Ovary (tissue), 10 donors: ENCODE measurements at places on chromosomes 6 and 20. TPM values are rescaled to one million over a fixed set of nuclear protein-coding genes. Genes with fewer than 3 reads are reported as not detected.

GRCh38 chr6:45148711-45149341 lies 179.3 kb upstream of the RUNX2 start:
- no peak for DNase-seq

DNA sequence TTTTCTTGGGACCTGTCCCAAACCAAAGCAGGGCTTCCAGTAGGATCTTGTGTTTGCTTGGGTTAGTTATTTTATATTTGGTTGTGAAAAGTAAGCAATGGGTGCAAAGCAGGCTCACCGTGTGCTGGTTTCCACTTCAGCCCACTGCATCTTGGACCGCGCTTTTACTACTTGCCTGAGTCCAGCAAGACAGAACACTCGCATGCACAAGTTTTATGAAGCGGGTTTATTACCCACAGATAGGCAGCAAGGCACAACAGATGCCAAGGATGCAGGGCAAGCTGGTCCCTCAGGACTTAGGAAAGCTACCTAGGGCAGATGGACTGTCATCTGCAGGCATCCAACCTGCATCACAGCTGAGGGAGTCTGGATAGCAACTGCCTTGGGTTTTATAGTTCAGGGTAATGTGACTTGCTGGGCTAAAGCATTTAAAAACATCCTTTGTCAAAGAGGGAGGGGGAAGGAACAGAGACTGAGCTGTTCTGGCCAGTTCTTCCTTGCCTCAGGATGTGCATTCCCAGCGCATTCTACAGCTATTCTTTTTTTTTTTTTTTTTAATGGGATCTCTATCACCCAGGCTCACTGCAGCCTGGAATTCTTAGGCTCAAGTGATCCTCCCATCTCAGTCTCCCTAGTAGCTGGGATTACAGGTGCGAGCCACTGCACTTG lies 18.5 kb downstream of the CITED2 start:
- DNase-seq: no peak

DNA sequence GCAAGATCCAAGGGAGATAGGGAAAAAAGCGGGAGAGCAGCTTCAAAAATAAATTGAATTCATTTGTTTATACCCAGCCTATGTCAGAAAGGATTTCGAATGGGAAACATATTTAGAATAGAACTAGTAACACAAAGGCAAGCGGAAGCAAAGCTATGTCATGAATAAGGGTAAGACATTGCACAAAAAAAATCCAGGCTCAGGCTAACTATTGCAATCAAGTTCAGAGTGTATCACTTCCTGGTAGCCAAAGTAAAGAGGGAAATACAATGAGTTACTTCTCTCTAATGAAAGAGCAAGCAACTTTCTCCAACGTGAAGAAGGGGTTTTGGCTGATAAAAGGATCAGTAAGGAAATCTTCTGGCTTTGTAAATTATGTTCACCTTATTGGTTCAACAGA lies 212.8 kb downstream of the ZMYND8 start:
- DNase-seq: no peak

DNA sequence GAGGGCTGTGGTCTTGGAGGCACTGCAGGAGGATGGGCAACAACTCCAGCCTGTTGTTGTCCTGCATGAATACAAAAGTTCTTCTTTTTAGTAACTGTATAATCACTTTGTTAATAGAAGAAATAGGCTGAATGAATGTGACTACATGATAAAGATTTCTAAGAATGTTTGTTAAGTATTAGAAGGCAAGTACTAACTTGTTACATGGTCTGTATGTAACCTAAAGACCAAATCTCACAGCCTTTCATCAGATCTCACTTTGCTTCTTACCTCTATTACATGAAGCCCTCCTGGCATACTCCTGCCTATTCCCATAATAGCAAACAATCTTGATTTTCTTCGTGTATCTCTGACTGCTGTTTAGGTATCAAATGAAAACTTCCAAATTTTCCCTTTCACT lies 73.4 kb downstream of the REPS1 start:
- no peak for DNase-seq

The C20orf141 gene
- total RNA-seq: not detected

DNA sequence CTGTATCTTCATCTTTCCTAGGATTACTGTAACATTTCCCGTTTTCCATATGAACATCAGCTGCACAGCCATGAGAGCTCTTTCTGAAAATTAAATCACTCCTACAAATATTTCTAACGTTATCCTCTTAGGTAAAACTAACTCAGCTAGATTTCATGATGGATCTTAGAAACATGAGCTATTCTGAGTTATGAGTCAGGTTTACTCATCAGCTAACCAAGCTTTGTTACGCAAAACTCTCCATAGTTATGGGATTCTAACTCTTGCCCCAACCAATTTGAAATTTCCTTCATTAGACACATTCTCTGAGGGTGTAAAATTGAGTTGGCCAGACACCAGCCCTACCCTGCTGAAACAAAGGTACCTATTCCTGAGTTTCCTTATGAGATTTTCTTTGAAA lies 14.0 kb downstream of the DEFB110 start:
- no peak for DNase-seq

DNA sequence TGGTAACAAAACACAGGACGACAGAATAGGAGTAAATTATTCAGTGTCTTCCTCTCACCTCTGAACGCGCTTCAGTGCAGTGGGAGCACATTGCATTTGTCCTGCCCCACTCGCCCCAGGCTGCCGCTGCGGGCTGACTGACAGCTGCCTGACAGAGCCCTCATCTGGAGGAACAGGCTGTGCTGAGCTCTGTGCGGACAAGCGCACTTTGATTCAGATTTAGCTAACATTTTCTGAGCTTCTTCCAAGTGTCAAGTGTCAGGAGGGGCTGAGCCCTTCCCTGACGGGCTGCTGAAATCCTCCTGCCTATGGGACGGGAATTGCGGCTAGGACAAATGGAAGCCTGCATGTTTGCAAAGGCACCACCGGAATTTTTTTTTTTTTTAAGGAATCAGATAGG lies 383.0 kb upstream of the CDH4 start:
- no peak for DNase-seq

DNA sequence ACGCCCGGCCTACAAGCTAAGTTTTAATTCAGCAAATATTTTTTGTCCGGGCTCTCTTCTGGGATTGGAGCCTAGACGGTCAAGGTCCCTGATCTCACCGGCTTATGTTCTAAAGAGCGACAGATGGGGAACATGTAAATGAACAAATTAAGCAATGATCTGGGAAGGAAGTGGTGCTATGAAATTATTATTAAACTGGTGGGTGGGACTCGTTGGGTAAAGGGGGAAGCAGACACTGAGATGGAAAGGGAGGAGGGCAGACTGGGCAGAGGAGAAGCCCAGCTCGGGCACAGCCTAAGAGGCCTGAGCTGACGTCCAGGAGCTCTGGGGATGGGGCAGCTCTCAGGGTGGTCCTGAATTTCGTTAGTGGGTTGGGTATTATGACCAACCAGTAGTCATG lies 81.8 kb upstream of the AGPAT4 start:
- DNase-seq: no peak

DNA sequence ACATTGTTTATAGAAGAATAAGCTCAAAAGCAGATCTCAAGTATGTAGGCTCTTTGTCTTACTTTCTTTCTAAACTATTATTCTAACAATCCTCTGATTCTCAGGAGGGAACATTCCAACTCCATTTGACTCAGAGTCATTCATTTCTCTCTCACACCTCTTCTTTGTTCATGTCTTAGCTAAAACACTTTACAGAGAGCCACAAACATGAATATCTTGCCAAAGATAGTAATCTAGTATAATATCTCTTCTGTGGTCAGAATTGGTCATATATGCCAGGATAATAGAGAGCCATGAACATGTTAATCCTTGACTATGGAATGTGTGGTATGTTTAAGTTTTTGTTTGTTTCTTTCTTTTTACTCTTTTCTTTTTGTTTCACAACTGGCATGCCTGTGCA lies 456.0 kb upstream of the PTCHD4 start:
- no peak for DNase-seq

- no peak for DNase-seq
These were observed 25.1 kb downstream of the SERPINB9 start for GRCh38 chr6:2877960-2878359.

DNA sequence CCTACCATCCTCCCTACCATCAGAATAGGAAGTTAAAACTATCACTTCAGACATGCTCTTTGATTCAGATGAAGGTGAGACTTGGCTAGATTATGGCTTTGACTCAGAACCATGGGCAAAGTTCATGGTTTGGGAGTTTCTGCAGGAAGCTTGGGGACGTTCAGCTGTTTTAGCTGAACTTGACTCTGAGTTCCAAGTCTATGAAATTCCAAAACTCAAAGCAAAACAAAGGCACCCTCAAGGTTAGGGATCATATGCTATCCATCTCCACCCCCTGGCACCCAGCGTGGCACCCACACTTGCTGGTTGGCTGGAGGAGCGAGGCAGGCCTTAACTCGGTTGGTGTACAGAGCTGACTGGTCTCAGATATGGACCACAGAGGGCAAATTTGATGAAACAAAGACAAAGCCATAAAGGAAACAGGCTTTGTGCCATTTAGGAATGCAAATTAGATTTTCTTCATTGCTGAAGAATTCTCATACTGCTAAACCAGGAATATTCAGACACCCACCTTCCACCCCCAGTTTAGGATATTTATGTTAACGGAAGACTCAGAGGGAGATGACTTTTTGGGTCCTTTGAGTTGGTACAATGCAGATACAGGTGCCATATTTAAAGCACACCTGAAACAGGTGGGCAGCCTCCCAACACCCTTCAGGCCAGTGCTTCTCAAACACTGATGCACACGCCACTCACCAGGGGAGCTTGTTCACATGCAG lies 88.4 kb upstream of the SLC22A16 start:
- no peak for DNase-seq

DNA sequence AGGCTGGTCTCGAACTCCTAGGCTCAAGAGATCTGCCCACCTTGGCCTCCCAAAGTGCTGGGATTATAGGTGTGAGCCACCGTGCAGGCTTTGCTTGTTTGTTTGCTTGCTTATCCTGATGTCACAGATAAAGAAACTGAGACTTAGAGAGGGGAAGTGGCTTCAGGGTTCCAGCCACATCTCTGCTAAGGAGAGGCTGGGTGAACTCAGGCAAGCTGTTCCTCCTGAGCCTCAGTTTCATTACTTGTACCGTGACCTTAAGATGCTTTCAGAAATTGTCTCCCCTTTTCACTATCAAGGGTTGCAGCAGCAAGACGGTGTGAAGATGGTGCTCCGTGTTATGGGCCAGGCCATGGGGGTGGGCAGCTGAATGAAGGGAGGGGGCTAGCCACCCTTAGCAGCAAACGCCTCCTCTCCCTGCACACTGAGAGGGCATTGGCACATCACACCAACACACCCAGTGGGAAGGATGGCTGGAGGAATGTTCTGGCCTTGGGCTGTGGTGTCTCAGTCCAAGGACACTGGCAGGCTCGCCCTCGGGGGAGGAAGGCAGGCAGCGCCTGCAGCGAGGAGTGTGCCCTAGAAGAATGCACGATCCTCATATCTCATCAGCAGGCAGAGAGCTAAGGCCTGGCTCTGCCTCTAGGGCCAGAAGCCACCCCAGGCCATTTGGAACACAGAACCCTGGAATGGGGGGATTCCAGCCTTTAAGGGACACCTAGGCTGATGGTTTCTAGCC lies 48.2 kb upstream of the TLDC2 start:
- DNase-seq: peak; percentile 69

The SYNJ2 gene
- total RNA-seq: 8.5 TPM

The HNF4A gene
- 0.43 TPM for total RNA-seq

DNA sequence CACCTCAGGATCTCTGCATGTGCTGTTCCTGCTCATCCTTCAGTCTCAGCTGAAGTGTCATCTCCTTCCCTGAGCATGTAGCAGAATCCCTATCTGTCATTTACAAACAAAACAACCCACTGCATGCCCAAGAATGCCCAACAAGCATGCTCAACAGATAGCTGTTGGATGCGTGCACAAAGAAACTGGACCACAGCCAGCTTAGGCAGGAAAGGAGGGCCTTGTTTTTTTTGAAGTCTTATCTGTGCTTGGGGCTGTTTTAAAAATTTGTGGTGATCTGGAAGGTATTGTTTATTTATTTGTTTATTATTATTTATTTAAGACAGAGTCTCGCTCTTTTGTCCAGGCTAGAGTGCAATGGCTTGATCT lies 18.5 kb upstream of the SLC16A10 start:
- DNase-seq: no peak

DNA sequence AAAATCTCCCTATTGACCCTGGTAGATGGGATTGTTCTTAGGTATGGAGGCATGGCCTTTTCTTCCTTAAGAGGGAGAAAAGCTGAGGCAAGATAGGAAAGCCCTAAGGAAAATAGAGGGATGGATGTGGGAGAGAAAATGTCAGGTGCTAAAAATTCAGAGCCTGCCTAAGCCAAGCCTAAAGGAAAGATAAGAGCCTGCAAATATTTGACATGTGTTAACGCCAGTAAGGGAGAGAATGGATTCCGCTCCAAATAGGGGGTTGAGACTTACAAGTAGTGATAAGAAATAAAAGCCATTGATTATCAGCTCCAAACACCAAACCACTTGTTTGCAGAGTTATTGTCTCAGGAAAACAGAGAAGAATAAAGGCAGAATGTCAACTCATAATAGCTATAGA lies 533.6 kb downstream of the PTPRT start:
- DNase-seq: no peak
